ENCODE measurements at places on chromosomes 2 and 18.

GRCh38 chr2:209696836-209697711, 74.6 kb upstream of the UNC80 start:
- DNase-seq: peak; percentile 27

DNA sequence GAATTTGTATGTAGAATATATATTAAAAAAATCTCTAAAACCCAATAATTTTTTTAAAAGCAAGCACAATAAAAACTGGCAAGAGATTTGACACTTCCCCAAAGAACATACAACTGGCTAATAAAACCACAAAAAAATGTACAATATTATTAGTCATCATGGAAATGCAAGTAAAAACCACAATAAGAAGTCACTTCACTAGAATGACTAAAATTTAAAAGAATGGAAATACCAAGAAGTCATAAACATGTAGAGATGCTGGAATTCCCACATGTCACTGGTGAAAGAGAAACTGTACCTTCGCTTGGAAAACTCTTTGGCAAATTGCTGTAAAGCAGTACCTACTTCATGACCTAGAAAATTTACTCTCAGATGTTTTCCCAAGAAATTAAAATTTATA, 43.4 kb upstream of the KYNU start:
- DNase-seq: peak; percentile 28

DNA sequence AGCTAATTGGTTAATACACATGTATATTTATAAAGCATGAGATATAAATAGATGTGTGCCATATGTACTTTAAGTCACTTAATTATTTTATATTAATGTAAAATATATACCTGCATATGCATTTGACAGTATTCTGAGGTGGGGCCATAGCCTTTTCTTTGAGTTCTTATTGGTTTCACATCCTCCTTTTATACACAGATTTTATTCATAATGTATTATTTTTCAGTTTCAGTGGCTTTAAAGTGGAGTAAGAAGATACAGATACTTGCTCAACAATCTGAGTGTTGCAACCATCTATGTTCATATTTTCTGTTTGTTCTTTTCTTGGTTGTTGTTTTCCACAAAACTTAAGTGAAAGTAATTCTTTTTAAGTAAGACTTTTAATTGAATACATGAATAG, 436.5 kb downstream of the RND3 start:
- no peak for DNase-seq

DNA sequence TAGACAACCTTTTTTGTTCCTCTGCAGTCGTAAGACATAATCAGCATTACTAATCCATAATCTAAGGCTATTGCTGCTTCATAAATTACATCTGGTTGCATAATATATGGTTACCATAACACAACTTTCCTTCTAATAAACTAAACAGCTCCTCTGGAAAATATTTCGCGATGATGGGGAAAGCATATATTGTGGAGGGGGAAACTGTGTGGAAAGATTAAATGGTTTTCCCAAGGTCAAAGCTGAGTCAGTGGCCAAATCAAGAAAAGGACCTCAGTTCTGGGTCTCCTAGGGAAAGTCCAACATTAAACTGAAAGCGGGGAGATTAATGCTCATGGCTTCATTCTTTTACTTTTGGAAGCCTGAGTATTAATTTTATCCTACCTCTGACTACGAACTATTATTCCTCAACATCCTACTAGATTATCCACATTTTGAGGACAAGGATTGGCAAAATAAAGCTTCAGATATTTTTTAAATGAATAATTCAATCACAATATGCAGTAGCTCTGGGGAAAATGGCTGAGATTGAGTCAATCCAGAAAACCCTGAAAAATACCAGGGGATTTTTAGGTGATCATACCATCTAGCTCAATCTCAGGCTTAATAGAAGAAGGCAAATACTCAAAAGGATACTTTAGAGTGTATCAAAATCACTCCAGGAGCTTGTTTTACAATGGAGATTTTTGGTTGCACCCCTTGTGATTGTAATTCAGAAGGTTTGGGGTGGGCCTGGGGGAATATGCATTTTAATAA, 33.8 kb upstream of the STK17B start:
- no peak for DNase-seq

GRCh38 chr2:214376618-214377285, 34.1 kb upstream of the VWC2L start:
- DNase-seq: no peak

- DNase-seq: no peak
These were observed 58.4 kb downstream of the PDE1A start for GRCh38 chr2:182368446-182368845.

- DNase-seq: no peak
These were observed 51.4 kb downstream of the EMILIN2 start for GRCh38 chr18:2898186-2898640.

All from BJ (cell line).